NCI-H1105 (cell line): ENCODE measurements at places on chromosomes 2 and 18.

DNA sequence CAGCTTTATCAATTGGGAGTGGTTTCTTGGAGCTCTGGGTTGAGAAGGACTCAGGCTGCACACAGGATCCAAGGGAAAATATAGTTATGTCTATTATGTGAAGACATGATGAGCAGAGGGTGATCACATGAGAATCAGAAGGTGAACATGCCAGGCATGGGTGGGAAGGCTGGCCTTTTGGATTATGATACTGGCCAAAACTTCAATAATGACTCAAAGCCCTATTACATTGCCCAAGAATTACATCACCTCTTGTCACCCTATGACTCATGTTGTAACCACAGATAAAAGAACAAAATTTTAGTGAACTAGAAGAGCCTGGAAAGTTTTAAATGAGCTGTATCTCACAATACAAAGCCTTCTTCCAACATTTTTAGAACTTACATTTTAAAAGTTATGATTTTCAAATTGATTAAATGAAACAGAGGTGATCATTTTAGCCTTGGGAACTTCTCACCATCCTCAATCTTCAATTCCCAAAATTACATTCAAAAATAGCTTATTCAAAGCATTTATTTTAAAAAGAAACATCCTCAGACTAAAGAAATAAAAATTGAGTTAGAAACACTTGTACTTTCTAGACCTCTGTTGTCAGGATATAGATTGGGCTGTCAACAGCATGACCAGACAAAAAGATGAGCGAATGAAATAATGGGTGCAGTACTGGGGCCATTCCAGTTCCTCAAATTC, 428.3 kb downstream of the MBD2 start:
- DNase-seq, result no peak

- no peak for DNase-seq
Measured at GRCh38 chr2:218819093-218819492, 12.5 kb downstream of the PRKAG3 start.

DNA sequence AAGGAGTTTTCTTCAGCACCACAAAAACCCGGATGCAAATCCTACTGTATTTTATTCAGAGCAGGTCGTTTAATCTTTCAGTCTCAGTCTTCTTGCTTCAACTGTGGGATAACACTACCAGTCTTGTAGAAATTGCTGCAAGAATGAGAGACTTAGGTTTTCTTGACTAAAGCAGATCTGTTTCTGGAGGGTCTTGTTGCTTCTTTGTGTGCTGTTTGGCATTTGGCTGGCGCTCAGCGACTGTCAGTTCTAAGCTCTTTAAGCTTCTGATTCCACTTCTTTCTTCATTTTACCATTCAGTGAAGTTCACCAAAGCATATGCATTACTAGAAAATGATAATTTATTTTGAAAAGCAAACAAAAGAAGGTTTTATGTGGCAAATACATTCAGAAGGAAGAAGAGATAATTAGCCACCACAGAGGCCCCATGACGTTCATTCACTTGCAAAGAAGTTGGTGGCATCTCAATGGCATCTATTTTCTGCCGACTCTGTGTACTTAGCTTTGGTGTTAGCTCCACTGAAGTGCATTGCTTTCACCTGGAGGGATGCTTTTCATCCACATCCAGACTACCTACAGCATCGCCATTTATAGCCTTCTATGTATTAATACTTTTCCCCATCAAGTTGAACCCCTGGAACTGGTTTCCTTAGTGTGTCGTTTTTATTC, 53.7 kb downstream of the TRIB2 start:
- no peak for DNase-seq

DNA sequence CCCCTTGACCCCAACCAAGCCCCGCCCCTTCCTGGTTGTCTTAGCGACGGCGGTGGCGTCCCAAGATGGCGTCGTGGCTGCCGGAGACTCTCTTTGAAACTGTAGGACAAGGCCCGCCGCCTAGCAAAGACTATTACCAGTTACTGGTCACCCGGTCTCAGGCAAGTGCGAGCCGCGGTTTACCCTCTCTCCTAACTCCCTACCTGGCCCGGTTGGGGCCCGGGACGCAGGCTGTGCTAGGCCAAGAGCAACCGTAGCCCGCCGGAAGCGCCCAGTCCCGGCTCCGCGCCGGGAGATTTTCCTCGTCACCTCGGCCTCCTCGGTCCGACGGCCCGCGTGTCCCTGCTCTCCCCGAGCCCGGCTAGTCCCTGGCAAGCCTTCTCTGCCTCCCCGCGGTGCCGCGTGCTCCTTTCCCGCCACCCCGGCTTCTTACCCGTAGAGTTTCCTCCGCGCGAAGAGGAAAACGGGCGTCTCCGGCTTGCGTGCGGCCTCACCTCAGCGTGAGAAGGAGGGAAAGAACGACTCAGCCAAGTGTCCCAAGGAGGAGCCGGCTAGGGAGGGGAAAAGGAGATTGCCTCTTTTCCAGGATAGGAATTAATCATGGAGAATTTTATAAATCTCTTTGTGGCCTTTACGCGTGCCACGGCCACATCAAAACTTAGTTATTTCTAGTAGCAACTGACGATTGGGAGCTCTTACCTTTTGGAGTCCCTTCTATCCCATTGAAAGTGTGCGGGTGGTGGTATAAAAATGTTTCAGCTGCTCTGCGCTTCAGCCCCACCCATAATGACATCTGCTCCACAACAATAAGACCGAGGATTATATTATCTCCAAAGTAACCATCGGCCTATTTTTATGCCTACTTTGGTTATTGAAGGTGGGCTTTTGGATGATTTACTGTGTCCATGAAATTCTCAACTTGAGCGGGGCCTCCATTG, at the start of gene FBXO36:
Gene FBXO36 (plus strand): TSS at position 55 of the 938 bp plus-strand sequence. CDS start 11 bp downstream, at position 66.
- DNase-seq, result peak; percentile 80

DNA sequence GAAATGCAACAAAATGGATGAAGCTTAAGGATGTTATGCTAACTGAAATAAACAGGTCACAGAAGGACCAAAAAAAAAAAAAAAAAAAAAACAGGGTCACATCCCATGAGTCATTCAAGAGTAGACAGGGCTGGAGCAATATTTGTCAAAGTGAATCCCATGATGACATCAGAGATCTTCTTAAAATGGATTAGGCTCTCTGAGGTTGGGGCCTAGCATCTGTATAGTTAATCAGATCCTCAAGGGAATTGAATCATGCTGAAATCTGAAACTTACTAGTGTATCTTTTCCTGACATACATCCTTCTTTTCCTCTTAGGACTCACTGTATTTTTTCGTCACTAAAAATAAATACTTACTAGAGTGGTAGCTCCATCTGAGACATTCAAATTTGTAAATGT, 380.6 kb upstream of the NXPH2 start:
- DNase-seq, result no peak

- DNase-seq, result no peak
Measured at GRCh38 chr2:127012868-127013267, 94.1 kb downstream of the BIN1 start.

DNA sequence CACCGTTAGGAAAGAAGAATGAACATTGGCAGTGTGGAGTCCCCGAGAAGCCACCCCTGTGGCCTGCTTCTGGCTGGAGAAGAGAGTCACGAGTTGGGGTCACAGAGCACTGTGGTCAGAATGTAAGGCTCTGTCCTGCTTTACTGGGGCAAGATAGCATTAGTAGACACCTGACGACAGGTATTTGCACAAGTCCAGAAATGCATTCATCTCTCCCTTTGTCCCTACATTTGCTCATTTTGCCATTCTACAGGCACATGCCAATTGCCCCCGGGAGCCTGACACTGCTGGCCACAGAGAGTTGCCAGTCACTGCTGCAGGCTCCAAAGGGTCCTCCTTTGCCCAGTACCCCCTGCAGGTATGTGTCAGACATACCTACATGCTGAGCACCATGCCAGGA, 133.3 kb downstream of the SMAD2 start:
- DNase-seq, result no peak

DNA sequence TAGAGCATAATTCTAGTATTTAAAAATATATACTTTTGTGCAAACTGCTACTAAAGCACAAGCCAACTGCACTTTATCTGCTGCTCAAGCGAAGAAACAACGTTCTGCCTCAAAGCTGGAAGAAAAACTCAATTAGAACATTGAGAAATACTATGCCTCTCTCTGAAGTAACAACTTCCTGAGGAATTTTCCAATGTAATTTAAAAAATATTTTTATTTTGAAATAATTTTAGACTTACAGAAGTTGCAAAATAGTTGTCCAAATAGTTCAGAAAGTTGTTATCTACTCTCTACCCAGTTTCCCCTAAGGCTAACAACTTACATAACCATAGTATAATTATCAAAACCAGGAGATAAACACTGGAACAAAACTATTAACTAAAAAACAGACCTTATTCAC, 12.3 kb upstream of the POLI start:
- DNase-seq, result no peak

GRCh38 chr2:64975232-64975821, 13.9 kb upstream of the SLC1A4 start:
- no peak for DNase-seq

GRCh38 chr18:74825460-74825859, 227.8 kb downstream of the ZNF407 start:
- DNase-seq, result no peak

DNA sequence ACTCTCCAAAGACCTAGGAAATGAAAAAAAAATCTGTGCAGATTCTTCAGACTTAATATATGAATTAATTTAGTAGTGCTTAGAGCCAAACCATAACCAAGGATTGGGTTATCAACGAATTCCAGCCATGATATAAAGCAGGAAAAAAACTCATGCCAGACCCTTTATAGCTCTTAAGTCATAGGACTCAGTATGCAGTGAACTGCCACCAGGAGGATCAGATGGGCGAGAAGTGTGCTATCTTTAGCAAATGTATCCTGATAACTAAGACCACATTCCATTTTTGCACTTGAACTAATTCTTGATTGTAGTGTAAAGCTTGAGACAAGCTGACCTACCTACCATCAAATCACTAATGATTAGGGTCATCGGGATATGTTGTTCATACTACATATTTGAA, 178.1 kb downstream of the IKZF2 start:
- no peak for DNase-seq

GRCh38 chr2:125853626-125854025, 802.3 kb upstream of the GYPC start:
- no peak for DNase-seq

GRCh38 chr2:11337909-11338308, 6.5 kb downstream of the ROCK2 start:
- no peak for DNase-seq

GRCh38 chr18:75497576-75498235, 70.2 kb upstream of the SMIM21 start:
- DNase-seq, result no peak

DNA sequence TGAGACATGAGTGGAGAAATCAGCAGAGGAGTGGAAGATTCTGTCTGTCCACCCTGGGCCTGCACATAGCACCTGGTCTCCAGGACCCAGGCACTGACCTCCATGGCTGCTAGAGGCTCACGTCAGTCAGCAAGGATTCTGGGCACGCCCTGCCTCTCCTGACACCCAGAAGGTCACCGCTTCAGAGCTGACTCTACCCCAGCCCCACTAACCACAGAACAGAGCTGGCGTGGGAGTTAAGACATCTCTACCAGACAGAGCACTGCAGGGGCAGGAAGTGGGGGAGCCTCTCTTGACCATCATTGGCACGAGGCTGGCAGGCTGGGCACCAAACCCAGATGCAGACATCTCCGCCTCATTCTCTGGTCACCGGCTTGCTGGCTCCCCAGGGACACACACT, 3.0 kb downstream of the ADCY3 start:
- DNase-seq, result no peak
